ENCODE measurements at places on chromosomes 2 and 18.

- peak; percentile 94 for DNase-seq
Observed at GRCh38 chr2:209525834-209526281, 102.0 kb downstream of the MAP2 start.

GRCh38 chr18:54807303-54807702 lies 21.0 kb upstream of the RAB27B start:
- DNase-seq, result peak; percentile 27

DNA sequence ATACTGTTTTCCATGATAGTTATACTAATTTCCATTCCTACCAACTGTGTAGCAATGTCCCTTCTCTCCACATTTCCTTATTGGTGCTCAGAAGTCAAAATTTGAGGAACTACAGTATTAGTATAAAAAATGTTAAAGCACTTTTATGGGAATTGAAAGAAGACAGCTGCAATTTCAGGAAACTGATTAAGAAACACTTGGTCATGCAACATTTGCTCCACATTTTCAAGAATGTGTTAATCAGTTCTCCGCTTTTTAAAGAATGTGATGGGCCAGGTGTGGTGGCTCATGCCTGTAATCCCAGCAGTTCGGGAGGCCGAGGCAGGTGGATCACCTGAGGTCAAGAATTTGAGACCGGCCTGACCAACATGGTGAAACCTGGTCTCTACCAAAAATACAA lies 33.6 kb upstream of the MGAT4A start:
- DNase-seq, result no peak

DNA sequence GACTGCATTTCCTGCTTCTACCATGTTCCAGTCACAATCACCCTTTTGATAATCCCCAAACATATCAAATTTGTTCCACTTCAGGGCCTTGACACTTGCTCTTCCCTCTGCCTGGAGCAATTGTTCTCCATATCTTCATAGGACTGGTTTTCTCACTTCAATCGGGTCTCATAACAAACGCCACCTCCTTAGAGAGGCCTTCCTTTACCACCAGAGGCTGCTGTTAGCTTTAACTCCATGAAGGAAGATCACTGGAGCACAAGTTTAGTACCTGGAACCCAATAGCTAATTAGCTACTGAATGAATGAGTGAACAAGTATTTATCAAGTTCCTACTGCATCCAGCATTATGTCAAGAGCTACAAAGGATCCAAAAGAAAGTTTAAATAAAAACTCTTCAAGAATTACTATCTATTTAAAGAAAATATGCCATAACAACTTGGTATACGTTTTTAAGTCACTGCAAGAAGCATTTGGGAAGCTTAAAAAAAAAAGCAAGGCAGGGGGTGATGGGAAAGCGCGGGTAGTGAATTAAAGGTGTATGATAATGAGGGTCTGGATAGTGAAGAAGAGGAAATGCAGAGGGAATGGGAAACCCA lies 58.8 kb downstream of the BAZ2B start:
- peak; percentile 18 for DNase-seq

DNA sequence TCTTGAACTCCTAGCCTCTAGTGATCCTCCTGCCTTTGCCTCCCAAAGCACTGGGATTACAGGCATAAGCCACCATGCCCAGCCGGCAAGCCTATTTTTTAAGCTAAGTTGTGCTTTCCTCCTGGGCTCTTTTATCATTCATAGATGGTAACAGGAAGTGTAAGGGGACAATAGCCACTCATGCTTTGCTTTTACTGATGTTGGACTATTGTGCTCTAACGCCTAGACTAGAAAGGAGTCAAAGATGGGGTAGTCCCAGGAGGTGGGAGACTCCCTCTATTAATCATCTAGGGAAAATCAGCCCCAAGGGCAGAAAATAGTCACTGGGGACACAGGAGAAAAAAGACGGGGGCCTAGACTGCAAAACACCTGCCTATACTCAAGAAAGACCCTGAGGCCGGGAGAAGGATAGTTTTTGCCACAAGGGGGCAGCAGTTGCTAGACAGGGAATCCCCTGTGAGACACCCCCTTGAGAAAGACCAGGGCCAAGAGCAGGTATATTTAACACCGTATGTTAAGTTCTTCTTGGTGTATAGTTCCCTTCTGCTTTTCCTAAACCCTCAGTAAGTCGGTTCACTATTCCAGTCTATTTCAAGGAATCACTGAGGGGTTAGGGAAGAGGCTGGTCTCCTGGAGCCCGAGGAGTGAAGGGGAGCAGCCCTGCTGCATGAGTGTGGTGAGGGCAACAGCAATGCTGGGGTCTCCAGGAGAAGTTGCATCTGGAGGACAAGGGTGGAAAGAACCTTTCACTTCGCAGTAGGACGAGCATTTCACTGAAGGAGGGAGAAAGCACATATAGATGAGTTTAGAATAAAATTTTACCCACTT lies 2.1 kb upstream of the CXCR1 start:
- peak; percentile 27 for DNase-seq

GRCh38 chr2:61775956-61776570 lies 77.8 kb downstream of the FAM161A start:
- DNase-seq, result no peak

DNA sequence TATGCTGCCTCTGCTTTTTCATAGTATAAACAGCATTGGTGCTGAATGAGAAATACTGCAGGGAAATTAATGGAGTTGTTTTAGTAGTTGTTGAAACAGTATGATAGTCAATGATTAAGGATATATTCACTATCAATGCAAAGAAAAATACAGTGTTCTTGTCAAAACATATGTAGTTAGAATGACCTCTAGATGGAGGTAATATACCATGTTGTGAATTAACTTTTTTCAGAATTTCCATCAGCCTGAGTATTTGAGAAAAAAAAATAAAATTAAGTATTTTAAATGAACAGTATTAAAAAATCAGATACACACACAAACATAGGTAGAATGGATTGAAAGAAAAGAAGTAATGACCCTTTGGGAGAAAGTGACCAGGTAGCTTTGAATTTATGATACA lies 59.5 kb downstream of the RMDN2 start:
- DNase-seq, result peak; percentile 23

GRCh38 chr18:6210349-6211173 lies 204.2 kb downstream of the L3MBTL4 start:
- DNase-seq, result no peak

DNA sequence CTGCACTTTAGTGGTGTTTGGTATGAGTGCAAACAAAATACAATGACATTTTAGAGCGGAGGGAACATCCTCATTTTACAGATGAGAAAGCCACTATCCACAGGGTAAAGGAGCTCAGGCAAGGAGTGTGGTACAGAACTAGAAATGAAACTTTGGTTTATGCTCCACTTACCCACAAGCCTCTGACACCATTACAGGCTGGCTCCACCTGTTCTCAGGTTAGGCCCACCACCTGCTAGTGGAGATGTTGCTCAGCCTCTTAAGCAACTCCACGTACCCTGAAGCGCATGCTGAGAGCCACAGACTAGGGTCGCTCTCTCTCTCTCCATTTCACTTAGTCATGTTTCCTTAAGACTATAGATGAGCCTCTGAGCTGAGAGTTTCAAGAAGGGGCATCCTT lies 130.0 kb downstream of the MBD2 start:
- no peak for DNase-seq

- DNase-seq, result peak; percentile 90
Observed at GRCh38 chr18:10121786-10122515, 208.1 kb downstream of the VAPA start.
